ENCODE measurements at places on chromosomes 7 and 10.

DNA sequence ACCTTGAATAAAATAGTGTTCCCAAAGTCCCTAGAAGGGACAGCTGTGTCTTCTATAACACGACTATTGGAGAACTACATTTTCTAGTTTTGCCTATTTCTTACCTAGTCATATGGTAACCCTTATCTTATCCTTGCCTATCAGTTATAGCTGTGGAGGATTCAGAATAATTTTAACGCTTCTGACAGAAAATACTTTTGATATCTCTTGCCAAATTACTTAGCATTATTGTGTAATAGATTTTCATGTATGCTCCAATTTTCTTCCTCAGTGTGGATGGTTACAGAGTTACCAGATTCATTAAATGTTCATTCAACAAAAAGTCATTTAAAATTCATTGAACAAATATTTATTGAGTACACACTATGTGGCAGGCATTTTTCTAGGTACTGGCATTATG, 34.6 kb upstream of the LSM8 start:
- no peak for DNase-seq

DNA sequence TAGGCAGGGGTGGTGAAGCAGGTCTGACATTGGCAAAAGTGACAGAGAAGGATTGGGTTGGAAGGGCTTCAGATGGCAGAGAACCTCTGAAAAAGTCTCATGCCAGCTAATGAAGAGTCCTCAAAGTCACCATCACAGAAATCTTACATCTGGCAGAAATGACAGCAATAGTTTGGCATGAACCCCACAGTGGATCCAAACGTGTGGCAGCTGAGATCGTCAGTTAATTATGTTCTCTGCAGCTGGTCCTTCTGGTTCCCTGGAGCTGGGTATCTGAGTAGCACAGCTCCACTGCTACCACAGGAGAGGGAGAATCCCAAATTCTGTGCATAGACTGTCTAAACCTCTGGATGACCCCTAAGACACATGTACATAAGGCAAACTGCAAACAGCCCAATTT, 73.4 kb downstream of the ALOX5 start:
- no peak for DNase-seq

DNA sequence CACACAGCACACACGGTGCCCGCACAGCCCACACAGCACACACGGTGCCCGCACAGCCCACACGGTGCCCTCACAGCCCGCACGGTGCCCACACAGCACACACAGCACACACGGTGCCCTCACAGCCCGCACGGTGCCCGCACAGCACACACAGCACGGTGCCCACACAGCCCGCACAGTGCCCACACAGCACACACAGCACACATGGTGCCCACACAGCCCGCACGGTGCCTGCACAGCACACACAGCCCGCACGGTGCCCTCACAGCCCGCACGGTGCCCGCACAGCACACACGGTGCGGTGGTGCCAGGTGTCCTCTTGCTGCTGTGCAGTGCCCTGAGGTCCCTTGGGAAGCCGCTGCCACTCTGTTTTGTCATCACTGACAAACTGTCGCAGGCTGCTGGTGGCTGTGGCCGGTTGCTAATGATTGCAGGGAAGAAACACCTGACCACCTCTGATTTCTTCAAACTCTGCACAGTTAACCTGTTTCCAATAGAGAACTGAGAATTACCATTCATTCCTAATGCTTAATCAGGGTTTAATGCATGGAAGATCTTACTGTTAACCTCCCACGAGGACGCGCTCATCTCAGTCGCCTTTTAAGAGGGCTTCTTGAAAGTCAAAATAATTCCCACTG, 66.9 kb downstream of the GLRX3 start:
- no peak for DNase-seq

- DNase-seq = no peak
These were observed 239.9 kb upstream of the KCND2 start for GRCh38 chr7:120033114-120033513.

DNA sequence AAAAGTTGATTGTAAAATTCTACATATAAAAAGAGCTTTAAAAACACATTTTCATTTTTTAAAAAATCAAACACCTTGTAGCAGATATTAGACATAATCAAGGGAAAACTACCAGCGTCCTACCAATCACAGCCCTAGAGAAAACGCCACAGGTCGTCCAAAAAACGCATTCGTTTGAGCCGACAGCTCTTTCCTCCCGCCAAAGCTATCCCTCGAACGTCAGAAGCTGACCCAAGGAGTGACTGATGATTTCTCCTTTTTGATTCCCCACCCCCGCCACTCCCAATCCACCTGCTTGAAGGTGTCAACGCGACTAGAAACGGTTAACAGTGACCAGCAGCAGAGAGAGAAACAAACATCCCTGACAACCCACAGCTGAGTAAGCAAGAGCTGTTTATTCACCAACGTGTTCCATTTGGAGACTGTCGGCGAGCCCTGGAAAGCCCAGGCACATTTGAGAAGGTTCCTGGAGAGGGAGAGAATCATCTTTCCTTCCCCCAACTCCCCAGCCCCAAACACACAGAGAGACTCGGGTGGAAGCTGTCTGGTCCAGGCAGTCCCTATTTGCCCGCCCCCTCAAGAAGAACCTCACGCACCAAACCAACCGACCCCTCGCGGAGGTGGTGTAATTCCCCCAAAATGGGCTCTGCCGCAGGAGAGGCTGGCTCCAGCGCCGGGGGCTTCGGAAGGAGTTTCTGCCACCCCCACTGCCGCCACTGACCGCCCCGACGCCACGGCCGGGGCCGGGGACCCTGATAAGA, 622 bp downstream of the CPEB3 start:
- peak; percentile 46 for DNase-seq

DNA sequence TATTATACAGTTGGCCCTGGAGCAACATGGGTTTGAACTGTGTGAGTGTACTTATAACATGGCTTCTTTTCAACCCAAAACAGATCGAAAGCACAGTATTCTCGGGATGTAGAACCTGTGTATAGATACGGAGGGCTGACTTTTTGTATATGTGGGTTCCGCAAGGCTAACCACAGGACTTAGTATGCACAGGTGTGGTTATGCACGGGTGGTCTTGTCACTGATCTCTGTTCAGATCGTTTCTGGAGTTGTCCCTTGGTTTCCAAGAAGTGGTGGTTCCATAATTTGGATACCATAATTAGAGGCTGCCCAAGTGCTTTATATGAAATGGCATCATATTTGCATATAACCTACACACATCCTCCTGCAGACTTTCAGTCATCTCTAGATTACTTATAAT, 10.9 kb upstream of the BHLHA15 start:
- no peak for DNase-seq

GRCh38 chr7:36942025-36942424, 217.7 kb upstream of the AOAH start:
- no peak for DNase-seq

DNA sequence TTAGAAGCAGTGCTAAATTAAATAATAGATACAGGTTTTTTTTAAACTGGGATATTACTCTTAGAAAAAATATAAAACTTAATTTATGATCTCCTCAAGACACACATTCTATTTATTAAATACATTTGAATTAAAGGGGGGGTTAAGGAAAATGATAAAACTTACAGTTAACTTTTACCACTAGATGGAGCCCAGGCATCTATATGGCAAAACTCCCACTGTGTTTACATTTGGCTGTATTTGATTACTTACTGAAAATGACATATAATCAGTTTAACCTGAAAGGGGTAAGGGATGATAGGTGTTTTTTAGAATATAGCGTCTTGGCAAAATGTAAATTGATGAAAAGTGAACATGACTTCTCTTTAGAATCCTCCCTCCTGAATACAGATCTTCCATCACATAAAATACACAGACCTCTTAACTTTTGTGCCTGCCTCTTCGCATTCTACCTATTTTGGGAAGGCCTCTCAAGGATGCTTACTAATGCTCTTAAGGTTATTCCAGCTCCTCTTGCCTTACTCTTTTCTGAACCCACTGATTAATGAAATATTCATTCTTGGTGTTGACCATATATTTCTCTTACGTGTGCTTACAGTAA, 235.7 kb downstream of the AGMO start:
- peak; percentile 34 for DNase-seq

DNA sequence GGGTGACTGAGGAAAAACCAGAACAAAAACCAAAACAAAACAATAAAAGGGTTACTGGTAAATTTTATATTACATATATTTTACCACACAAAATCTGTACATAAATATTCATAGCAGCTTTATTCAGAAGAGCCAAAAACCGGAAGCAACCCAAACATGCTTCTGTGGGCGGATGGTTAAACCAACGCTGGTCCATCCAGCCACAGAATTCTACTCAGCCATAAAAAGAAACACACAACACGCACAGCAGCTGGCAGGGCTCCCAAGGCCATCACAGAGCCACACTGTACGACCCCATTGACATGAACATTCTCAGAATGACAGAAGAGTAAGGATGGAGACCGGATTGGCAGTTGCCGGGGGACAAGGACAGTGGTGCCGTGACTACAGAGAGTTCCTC, 83.6 kb downstream of the PROSER2 start:
- DNase-seq = no peak

- no peak for DNase-seq
These were observed 130.9 kb downstream of the SND1 start for GRCh38 chr7:127782654-127783559.
